Effector memory CD4-positive, alpha-beta T cell (primary cell): ENCODE measurements at places on chromosomes 12 and 14.

DNA sequence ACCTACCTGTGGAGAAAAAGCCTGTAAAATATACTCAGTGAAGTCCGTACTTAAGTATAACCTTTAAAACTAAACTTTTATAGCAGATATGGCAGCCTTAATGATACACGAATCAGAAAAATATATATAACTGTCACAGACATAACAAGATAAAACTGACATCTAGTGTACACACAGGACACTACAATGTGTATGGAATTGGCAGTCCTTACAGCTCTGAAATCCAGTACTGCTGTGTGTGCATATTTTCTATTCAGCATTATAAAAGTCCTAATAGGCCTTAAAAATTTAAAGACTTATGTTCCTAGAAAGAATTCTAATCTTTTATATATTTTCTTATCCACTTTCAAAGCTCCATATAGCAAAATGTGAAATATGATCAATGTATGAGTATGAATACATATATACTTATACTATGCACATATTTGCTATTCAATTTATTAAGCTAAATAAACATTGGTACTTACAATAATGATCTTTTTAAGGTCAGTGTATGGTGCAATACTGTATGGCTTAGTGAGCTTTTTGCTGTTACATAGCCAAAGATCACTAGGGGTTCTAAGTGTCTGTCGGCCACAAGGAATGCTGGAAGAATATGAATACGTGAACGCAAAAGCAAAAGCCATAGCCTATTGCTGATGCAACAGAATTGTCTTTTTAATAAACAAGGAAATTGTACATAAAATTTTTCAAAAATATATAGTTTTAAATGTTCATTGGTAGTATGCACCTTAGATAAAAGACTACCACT is 69.2 kb downstream of the C2CD5 start:
- no peak overlapping the region for H3K4me3 ChIP-seq
- no peak for DNase-seq
- peaks cover 17% of the 10 kb centered on the region for H3K36me3 ChIP-seq
- H3K27ac ChIP-seq: no peak overlapping the region

GRCh38 chr12:93674386-93674785 is 2.8 kb upstream of the CRADD start:
- no peak for DNase-seq
- no peak overlapping the region for H3K4me3 ChIP-seq
- no peak overlapping the region for H3K27ac ChIP-seq
- H3K27me3 ChIP-seq: no peaks in the 10 kb centered on the region

GRCh38 chr12:122042910-122043309 is 21.2 kb downstream of the BCL7A start:
- no peaks in the 10 kb centered on the region for H3K4me1 ChIP-seq
- no peaks in the 10 kb centered on the region for H3K27me3 ChIP-seq
- H3K27ac ChIP-seq: no peak overlapping the region
- no peak for DNase-seq
- no peak overlapping the region for H3K4me3 ChIP-seq
- no peaks in the 10 kb centered on the region for H3K36me3 ChIP-seq

GRCh38 chr12:112190231-112191025 is 65.1 kb downstream of the TRAFD1 start:
- no peaks in the 10 kb centered on the region for H3K27me3 ChIP-seq
- H3K27ac ChIP-seq: no peak overlapping the region
- H3K36me3 ChIP-seq: peaks cover 36% of the 10 kb centered on the region
- H3K4me3 ChIP-seq: no peak overlapping the region

DNA sequence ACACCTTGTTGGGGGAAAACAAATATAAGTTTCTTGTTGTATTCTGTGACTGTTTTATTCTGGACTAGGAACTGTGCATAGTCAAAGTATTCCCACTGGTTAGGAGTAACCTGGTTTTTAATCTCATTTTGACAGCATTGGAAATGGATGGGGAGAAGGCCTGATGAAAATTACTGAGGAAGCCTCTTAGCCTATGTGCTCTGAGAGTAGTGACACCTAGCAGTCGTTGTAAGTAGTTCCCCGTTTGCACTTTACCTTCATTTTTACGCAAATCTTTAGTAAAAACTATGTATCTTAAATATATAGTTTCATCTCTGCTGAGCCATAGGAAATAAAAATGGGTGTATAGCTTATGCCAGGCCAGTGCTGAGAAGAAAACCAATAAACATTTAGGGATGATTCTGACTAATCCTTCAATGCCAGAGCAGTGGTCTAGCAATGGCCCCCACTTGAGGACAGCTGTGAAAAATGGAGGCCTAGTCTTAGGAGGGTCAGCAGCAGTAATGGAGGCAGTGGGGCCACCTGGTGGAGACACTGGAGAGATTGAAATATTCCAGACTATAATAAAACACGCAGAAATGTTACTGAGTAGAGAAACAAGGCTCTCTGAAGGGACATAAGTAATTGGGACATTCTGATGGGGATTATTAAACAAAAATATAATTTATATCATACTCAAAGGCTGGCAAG is 133.2 kb upstream of the NOVA1 start:
- H3K4me1 ChIP-seq: no peaks in the 10 kb centered on the region
- no peak overlapping the region for H3K4me3 ChIP-seq
- DNase-seq: no peak
- no peak overlapping the region for H3K27ac ChIP-seq
